Left renal pelvis (tissue), 4 donors: ENCODE measurements at places on chromosomes 1 and 21.

GRCh38 chr1:156033011-156033410 is 12.3 kb upstream of the SSR2 start:
- no peak for DNase-seq

- DNase-seq = no peak
These were observed 2.7 kb downstream of the DISP1 start for GRCh38 chr1:222817529-222817928.

GRCh38 chr1:65310078-65310587 is 790 bp downstream of the DNAJC6 start:
- DNase-seq = no peak

DNA sequence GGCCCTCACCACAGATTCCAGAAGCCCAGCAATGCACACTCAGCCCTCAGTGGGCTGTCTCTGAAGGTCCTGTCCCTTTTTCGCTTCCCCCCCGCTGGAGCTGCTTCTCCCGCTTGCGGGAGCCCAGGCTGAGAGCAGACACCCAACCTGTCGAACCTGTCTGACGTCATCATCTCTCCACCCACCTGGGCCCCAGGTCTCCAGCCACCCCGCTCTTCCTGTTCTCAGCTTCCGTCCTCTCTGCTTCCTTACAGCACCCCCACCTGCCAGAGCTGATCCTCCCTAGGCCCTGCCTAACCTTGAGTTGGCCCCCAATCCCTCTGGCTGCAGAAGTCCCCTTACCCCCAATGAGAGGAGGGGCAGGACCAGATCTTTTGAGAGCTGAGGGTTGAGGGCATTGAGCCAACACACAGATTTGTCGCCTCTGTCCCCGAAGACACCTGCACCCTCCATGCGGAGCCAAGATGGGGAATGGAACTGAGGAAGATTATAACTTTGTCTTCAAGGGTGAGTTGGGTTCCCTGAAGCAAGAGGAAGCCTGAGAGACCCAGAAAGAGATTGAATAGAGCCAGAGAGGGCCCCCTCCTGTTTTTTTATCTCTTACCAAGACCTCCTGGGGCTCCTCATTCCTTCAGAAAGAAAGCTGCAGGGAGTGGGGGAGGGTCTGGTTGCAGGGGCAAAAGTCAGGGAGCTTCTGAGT is at the start of gene RAB25:
RAB25 (plus strand) TSS at position 224 of the 700 bp plus-strand sequence; CDS start at position 465, 241 bp downstream.
- DNase-seq = no peak

DNA sequence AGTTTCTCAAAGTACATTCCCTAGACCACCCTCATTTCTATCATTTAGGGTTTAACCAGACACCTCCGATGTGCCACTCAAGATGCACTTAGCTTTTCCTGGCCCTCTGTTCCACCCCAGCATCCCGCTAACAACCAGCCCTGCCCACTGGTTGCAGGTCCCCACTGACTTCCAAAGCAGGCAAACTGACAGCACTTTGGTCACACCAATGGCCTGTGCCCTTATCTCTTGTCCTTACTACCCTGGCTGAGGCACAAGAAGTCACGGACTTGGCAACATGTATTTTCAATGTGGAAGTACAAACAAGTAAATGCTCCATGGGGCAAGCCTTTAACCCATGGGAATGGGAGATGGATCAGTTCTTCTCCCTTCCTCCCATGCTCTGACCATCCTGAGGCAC is 357.1 kb downstream of the OMA1 start:
- DNase-seq = no peak

GRCh38 chr1:110771245-110772022 is 96.7 kb upstream of the KCNA3 start:
- DNase-seq = no peak

- DNase-seq = no peak
These were observed 166.6 kb downstream of the ZC3H11B start for GRCh38 chr1:219446288-219446687.

DNA sequence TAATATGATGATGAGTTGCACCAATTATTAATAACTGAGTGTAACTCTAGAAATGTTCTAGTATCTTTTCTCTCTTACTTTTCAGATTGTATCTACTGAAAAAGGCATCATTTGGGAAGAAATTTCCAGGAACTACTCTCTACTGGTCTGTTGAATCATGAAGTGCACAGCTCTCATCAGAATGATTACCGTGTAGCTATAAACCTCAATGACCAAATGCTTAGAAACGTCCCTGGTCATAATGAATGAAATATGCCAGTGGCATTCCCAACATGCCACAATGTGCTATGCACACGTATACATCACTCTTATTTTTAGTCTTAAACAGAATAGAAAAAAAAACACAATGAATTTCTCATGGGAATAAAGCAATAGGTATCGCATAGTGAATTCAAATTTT is 534.3 kb upstream of the OLFM3 start:
- no peak for DNase-seq

DNA sequence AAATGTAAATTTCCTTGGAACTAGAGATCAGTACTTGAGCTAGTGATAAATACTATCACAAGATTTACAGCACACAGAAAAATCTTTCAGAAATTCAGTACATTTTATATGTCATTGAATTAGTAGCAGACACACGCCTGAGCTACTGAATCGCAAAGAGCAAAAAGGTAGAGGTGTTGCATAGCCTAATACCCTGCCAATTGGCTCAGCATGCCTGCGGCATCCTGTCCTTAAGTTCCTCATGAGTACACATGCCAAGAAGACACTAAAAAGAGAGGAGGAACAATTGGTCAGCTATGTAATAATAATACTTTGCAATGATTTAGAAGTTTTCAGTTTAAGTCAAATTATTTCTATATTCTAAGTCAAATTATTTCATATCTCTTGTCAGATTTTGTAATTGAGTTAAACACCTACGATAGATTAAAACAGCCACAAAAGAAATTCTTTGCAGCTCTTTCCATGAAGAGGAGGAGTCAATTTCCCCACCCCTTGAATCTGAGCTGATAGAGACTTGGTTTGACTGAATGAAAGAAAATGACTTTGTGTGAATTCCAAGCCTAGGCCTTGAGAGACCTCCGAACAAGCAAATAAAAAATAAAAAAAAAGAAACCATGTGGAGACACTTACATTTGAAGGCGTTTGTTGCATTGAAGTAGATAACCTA is 36.2 kb upstream of the PKN2 start:
- no peak for DNase-seq

GRCh38 chr1:27556781-27557595 is 47.0 kb downstream of the AHDC1 start:
- peak; percentile 73 for DNase-seq

DNA sequence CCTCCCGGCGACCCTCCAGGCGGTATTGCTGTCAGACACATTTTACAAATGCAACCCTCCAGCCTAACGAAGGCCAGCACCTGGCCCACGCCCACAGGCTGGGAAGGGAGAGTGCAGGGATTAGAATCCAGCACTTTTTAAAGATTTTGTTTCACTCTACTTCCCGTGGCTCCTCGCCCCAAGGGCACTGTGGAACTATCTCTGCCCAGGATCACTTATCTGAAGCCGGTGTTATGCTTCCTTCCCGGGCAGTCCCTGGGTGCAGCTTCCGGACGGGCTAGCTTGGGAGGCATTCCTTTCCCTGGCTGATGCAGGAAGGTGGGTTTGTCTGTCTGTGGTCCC is 35.8 kb downstream of the CCN1 start:
- no peak for DNase-seq

- DNase-seq = no peak
These were observed 11.9 kb upstream of the CBR3 start for GRCh38 chr21:36122977-36123376.

DNA sequence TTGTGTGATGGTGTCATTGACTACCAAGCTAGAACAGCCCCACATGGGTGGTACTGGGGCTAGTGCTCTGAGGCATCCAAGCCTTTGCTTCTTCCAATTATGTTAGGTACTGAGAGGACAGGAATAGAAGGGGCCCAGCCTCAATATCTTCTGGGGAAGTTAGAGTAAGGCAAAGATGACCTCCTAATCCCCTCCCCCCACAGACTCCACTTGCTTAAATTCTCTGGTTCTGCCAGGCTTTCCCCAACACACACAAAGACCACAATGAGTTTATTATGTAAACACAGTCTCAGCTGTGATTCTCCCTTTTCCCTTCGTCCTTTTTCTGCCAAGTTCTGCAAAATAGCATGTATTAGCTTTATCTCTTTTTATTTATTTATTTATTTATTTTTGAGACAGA is 3.1 kb upstream of the TACSTD2 start:
- no peak for DNase-seq
